Dermis microvascular lymphatic vessel endothelial cell (primary cell): ENCODE measurements at places on chromosomes 7 and 10. TPM values are rescaled to one million over a fixed set of nuclear protein-coding genes. Genes with fewer than 3 reads are reported as not detected.

GRCh38 chr7:82156893-82157292, 286.7 kb downstream of the CACNA2D1 start:
- DNase-seq: no peak

DNA sequence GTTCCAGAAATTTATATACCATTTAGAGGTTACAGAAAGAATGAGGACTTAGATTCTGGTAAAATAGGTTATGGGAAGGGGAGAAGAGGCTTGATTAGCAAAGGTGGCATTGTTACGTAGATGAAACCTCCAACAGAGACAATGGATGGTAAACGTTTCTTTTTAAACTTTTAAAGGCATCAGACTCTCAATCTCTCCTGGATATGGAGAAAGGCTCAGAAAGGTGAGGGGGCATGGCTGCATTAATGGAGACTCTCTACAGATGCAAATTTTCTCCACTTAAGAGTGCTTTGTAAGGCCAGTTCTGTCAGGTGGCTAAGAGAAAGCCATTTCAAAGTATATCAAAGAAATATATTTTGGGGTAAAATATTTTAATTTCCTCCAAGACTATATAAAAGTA, 240.9 kb upstream of the PTER start:
- no peak for DNase-seq

GRCh38 chr7:15600298-15600697, 38.5 kb upstream of the AGMO start:
- no peak for DNase-seq

DNA sequence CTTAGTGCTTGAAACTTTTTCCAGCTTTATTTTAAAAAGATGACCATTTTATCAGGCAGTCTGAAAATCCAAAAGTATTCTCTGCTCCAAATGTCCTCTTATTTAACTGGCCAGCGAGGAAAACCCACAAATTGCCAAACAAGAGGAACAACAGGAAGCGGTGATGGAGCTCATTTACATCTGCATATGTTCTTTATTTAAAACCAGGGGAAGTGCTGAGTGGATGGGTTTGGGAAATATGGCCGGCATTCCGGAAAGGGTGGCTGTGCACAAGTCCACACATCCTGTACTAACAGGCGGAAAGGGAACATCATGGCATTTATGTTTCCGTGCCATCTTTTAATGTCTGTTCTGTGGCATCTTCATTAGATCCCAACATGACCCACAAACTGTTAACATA, 974.5 kb downstream of the LRMDA start:
- no peak for DNase-seq

LGI1 gene
- not detected in 2 replicates for total RNA-seq

GRCh38 chr7:85875398-85875797, 688.5 kb upstream of the SEMA3D start:
- DNase-seq: no peak

TBL2 gene
- 38.6 and 70.0 TPM in 2 replicates for total RNA-seq
